Inflammatory macrophage treated with lipopolysaccharide for 4 hours (primary cell): ENCODE measurements at places on chromosomes 3 and 15.

GRCh38 chr3:194348354-194348753, 2.8 kb downstream of the CPN2 start:
- DNase-seq, result no peak

GRCh38 chr3:41053220-41053619, 146.1 kb upstream of the CTNNB1 start:
- DNase-seq, result no peak

DNA sequence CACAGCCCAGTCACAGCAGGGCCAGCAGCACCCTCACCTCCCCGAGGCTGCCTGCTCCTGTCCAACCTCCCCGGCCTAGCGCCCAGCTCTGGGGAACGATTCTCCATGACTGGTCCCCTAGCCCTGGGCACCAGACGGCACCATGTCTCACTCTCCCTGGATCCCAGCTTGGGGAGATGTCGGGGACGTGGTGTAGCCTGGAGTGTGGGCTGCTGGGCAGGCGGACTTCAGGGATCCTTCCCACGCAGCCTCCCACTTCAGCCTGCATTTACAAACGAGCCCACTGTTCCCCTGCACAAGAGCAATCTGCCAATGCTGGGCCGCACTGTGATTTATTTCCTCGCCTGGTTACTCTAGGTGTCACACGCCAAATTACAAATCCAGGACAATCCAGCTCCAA, 31.3 kb downstream of the NUP210 start:
- DNase-seq, result no peak

DNA sequence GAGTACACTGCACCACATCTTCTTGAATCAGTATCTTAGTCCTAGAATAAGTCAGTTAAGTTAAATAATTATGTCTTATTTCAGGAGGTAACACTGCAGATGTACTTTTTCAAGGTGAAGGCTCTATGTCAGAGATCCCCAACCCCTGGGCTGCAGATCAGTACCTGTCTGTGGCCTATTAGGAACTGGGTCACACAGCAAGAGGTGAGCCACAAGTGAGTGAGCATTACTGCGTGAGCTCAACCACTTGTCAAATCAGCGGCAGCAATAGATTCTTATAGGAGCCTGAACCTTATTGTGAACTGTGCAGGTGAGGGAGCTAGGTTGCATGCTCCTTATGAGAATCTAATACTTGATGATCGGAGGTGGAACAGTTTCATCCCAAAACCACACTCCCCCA, 851.9 kb upstream of the ALCAM start:
- DNase-seq, result no peak

DNA sequence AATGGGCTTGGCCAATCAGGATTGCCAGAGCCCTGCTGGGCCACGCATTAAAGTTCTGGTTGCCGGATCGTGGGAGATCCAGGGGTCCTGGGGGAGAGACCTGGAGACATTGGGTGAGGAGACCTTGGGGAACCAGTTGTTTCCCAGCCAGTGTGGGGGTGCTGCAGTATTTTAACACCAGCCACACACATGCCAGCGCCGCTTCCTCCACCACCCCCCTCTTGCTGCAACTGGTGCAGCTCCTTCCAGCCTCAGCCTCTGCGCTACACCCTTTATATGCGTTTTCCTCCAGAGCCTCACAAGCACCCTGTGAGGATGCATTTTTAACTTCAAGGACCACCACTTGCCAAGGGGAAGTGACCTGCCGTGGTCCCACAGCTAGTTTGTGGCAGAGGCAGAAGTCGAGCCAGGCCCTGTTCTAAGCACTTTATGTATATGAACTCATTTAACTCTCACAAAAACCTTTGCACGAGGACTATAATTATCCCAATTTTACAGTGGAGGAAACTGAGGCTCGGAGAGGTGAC, 29.4 kb upstream of the GRIP2 start:
- no peak for DNase-seq

GRCh38 chr3:47024932-47025331, 45.5 kb downstream of the NBEAL2 start:
- DNase-seq, result no peak

GRCh38 chr15:71611553-71612396, 198.6 kb upstream of the NR2E3 start:
- DNase-seq, result no peak

DNA sequence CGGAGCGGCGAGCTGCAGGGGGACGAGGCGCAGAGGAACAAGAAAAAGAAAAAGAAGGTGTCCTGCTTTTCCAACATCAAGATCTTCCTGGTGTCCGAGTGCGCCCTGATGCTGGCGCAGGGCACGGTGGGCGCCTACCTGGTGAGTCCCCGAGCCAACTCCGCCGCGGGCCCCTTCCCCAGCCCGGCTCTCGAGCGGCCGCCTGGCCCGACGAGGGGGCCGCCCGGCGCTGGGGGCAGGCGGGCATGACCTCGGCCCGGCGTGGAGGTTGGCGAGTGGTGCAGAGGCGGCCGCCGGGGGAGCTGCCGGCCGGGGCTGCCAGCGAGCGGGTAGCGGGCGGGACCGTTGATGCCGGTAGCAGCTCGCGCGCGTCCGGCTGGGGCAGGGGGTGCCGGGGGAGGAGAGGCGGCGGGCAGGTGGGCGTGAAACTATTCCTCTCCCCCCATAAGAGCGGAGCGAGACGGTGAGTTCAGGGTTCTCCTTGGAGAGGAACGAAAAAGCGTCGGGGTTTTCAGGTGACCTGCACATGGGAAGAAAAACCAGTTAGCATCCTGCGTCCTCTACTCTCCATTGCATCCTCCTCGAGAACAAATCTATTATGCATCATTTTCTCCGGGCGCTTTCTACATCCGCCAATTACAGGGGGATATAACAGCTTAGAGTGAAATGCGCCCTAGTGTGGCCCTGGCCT, 585 bp downstream of the SLCO3A1 start:
- peak; percentile 33 for DNase-seq

GRCh38 chr3:78875851-78876250, 891.9 kb downstream of the ROBO1 start:
- no peak for DNase-seq

- DNase-seq, result no peak
Measured at GRCh38 chr15:45586601-45587094, 531 bp upstream of the BLOC1S6 start.

DNA sequence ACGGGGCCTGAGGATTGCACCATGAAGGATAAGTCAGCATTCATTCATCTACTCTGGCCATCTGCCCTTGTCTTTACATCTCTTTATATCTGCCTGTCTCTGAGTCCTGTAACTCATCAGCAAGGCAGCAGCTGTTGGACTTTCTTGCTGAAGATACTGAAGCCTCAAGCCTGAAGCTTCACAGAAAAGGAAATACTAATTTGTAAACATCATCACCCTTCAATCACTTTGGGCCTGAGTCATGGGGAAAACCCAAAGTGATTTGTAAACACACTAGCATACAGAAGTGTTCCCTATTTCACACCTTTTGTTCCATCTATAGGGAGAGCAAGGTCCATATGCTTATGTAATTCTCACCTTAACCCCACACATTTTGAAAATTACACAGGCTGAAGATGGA, 928.2 kb downstream of the EPHA3 start:
- DNase-seq, result no peak

DNA sequence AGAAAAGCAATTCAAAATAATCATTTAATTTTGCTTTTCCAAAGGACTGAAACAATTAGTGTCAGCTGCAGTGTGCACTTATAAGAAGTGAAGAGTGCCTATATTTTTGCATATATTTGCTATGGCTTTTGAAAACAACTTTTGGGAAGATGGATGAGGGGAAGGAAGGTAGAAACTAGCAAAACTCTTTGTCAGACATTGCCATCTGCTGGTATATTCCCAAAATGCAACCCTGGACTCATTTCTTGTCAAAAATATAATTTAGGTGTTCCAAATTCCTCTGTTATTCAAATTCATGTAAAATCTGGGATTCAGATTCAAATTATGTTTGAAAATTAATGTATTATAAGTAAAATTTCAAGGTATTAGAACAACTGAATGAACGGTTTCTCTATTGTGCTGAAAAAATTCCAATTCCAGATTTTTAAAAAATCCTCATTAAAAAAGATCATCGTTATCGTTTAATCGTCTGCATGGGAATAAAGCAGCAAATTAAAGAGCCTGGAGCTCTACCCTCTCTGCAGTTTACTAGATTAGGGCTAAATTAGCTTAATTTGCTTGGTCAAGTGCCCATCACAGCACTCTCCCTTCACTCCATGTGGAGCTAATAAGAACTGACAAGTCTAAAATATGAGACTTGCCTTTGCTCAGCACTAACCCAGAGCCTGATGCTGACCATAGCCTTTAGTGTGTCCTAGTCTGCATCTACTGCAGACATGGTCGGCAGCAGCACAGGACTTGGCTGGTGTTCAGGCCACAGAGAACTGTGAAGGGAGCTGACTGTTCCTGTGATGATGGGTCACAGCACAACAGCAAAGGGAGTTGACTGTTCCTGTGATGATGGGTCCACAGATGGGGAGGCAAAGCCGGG, 67.9 kb upstream of the MITF start:
- peak; percentile 66 for DNase-seq

GRCh38 chr15:94265009-94265408, 33.6 kb downstream of the MCTP2 start:
- no peak for DNase-seq

- DNase-seq, result no peak
Measured at GRCh38 chr15:39586387-39587095, 5.7 kb downstream of the THBS1 start.

- DNase-seq, result no peak
Measured at GRCh38 chr15:82003916-82004315, 41.9 kb downstream of the MEX3B start.

DNA sequence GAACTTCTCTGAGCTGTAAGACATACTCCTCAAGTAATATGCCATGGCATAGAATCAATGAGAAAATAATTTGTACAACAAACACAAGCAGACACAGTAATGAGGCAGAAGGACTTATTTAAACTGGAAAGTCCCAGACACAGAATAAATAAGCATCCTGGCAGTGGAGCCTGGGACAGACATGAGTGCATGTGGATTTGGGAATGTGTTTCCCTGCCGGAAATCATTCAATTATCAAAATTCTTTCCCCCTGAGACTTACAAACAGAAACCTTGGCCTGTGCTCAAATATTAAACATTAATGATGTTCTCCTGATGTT, 520.1 kb downstream of the ROBO1 start:
- no peak for DNase-seq

- DNase-seq, result peak; percentile 37
Measured at GRCh38 chr3:186368176-186368575, 6.1 kb upstream of the DGKG start.

DNA sequence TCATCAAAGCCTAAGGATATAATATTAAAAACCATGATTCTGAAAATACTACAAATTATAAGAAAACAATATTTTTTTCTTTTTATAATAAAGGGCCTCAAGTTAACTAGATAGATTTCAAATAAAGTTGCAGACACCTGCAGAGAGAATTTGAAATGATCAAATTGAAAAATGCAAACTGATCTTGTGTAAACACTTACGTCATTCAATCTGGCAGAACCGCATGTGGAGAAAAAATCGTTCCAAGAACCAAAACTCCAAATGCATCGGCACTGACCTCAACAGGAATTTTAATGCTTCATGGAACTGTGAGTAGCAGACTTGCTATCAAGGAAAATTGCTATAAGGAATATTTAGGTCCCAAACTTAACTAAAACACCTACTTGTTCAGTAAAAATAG, 17.2 kb downstream of the CPA3 start:
- no peak for DNase-seq

GRCh38 chr15:60407415-60407805, 9.6 kb upstream of the ANXA2 start:
- DNase-seq, result peak; percentile 74

GRCh38 chr3:140347151-140347550, 330.7 kb upstream of the TRIM42 start:
- DNase-seq, result no peak

DNA sequence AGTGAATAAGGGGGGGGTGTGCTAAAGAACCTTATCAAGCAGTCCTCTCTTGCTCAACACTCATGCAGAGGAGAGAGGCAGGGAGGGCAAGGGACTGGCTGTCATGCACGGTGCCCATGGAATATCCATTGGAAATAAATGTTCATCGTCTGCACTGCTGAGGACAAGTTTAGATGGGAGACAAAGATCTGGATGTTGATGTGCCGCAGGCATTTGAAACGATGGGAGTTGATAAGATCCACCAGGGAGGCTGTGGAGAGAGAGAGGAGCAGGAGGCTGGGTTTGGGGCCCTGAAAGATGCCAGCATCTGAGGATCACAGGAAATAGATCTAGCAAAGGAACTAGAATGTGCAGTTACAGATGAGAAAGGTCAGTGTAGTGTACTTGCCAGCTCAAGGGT, 76.2 kb downstream of the CEP63 start:
- DNase-seq, result no peak

- DNase-seq, result peak; percentile 8
Measured at GRCh38 chr3:194261581-194262063, 89.5 kb downstream of the CPN2 start.

GRCh38 chr3:148992635-148993255, 1.4 kb downstream of the GYG1 start:
- DNase-seq, result no peak

DNA sequence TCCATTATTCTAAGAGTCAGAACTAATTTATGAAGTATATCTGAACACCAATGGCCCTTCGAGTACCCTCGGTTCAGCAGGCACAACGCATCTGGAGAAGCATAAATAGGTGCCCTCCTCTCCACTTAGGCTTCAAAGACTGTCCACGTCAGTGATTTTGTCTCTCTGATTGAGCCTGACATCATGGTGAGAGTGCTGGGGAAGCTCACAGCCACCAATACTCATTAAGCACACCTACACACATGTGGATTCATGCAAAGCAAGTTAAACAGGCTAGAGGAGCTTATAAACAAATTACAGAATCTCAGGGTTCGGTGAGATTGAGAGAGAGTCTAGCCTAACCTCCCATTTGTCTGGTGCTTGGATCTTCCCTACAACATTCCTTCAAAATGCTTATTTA, 3.6 kb downstream of the CLDN1 start:
- DNase-seq, result no peak

DNA sequence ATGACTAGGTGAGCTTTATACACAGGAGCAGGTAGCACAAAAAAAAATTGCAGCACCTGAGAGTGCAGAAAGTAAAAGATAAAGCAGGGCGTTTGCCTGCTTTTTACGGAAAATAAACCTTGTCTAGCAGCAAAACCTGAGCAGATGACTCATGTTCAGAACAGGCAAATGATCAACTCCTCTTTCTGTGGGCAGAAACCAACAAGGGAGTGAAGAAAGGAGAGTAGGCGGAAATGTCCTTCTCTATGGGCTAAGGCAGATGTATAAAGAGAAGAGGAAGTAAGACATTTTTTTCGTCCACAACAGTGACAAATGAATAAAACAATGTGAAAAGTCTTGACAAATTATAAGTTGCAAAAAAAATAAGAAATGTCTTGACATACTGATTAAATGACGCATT, 24.5 kb upstream of the GMNC start:
- peak; percentile 23 for DNase-seq

- DNase-seq, result no peak
Measured at GRCh38 chr3:23389686-23390085, 186.6 kb downstream of the UBE2E2 start.
